ENCODE measurements at places on chromosomes 3 and 15.

GRCh38 chr3:140134231-140134965 lies 199.4 kb downstream of the CLSTN2 start:
- no peak for DNase-seq

- peak; percentile 22 for DNase-seq
Observed at GRCh38 chr3:148930752-148931151, 60.6 kb upstream of the GYG1 start.

- no peak for DNase-seq
Observed at GRCh38 chr3:123025642-123026521, 1.7 kb downstream of the SEMA5B start.

DNA sequence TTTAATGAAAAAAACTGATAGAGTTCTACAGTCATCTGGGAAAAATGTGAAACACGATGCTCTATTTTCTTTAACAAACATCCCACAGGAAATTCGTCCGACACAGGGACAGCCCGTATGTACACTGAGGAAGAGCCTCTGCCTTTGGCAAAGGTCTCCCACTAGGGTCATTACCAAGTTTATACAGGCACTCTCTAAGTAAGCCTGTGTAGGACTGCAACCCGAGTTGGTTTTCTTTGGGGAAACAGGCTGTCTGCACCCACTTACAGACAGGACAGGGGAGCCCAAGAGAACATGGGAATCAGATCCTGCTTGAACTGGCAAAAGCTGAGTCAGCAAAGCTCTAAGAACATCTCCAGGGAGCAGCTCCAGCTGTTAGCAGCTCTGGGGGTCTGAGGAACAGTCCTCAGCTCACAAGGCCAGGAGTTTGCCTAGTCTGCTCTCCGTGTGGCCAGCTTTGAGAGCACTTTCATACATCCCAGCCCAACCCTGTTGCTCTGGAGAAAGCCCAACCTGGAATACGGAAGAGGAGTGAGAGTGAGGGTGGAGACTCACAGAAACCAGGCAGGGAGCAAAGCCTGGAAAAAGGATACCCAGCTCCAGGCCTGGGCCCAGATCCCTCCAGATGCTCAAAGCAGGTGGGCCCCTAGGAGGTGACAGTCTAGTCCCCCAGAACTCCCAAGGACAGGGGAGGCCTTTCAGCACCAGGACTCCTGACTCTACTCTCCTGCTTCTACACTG lies 1.9 kb downstream of the TBC1D2B start:
- DNase-seq: no peak

DNA sequence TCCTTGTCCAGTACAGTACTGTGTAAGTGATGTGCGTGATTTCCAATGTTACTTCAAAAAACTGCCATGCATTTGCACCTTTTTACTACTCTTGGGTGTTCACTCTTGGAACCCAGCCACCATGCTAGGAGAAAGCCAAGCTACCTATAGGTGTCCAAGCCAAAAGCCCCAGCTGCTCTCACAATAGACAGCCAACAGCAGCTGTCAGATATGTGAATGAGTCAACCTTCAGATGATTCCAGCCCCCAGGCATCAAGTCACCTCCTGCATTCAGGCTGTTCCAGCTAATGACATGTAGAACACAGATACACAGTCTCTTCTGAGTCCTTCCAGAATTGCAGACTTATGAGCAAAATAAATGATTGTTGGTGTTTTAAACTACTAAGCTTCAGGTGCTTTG lies 417.7 kb upstream of the TGFBR2 start:
- no peak for DNase-seq

DNA sequence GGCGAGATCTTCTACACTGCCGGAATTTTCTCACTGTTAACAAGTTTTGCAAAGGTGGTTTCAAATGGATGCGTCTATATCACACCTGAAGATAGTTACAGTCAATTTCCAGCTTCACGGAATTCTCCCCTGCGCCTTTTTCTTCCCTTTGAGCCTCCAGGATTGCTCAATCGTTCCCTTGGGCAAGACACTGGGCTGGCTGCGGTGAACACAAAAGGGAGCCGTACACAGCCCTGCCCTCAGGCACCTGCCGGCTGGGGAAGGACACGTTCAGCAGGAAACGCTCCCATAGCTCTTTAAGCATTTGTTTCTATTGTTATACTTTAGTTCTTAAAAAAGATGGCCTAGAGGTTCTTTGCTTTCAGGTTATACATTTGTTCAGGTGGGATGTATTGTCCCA lies 85.7 kb downstream of the C3orf70 start:
- no peak for DNase-seq

DNA sequence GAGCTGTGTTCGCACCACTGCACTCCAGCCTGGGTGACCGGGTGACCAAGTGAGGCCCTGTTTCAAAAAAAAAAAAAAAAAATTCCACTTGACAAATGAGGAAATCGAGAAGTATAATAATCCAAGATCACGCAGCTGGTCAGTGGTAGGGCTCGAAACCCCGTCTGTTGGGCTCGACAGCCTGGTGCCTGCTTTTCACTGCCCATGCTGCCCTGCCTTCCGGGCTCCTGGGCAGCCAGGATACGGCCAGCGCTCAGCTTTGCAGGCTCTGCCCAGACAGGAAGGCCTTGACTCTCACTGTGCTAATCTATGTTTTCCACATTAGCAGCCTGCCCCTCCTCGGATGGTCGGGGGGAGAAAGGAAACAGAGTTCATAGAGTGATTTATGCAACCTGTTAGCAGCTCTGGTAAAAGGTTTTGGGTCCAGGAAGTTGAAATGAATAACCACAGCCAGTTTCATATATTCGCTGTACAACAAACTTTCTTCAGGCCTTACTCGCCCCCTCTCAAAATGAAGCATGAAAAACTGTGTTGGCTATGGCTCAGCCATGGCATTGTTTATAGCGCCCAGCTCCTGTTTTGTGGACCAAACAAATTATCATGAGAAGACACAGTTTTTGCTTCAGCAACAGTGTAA lies 108.8 kb downstream of the XXYLT1 start:
- no peak for DNase-seq

DNA sequence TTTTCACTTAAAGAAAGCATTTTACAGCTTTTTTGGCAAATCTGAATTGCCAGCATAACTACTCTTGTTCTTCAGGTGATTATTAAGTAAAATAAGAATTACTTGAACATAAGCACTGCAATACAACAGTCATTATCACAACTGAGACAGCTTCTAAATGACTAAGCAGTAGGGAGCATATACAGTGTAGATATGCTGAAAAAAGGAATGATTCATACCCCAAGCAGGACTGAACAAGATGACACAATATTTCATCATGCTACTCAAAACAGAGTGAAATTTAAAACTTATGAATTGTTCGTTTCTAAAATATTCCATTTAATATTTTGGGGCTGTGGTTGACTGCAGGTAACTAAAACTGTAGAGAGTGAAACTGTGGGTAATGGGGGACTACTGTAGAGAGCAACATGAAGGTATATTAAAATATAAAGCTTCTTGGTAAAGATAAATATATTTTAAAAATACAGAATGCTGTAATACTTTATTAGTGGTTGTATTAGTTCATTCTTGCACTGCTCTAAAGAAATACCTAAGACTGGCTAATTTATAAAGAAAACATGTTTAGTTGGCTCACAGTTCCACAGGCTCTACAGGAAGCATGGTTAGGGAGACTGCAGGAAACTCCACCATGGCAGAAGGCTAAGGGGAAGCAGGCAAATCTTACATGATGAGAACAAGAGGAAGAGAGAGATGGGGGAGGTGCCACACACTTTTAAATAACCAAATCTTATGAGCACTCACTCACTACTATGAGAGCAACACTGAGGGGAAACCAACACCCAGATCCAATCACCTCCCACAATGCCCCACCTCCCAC lies 84.8 kb downstream of the DCLK3 start:
- peak; percentile 51 for DNase-seq

GRCh38 chr3:16928386-16929132 lies 43.8 kb downstream of the PLCL2 start:
- DNase-seq: no peak

DNA sequence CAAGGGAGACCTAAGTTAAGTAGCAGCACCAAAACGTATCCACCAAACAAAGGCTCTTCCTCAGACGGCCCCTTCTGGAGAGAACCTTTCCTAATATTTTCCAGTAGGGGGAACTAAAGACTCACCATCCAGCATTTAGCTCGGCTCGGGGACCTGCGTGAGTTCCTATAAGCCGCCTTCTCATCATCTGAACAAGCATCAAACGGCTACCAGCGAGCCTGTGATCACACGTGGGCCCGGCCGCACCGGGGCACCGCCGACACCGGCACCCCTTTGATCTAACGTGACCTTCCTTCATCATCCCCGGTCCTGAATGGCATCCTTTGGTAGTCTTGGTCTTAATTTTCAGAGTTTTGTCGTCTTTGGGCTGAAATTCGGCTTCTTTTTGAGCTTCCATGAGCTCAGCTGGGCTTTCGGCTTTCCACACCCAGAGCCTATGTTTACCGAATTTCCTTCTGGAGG lies 1.4 kb upstream of the ROBO2 start:
- peak; percentile 75 for DNase-seq

DNA sequence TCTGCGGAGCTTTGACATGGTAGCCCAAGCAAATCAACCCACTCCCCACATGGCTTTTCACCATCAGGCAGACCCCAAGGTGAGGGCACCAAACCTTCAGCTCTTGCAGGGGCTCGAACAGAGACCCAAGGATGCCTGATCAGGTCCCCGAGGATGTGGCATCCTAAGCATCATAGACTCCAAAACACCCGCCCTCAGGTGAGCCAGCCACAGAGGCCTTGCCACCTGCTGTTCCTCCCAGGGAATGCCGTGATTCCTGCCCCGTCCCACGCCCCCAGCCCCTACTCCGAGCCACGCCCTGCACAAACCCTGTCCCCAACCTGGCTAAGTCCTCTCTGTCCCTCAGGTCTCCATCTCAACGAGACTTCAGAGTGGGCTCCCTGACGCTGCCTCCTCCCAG lies 34.7 kb upstream of the SLC41A3 start:
- no peak for DNase-seq

DNA sequence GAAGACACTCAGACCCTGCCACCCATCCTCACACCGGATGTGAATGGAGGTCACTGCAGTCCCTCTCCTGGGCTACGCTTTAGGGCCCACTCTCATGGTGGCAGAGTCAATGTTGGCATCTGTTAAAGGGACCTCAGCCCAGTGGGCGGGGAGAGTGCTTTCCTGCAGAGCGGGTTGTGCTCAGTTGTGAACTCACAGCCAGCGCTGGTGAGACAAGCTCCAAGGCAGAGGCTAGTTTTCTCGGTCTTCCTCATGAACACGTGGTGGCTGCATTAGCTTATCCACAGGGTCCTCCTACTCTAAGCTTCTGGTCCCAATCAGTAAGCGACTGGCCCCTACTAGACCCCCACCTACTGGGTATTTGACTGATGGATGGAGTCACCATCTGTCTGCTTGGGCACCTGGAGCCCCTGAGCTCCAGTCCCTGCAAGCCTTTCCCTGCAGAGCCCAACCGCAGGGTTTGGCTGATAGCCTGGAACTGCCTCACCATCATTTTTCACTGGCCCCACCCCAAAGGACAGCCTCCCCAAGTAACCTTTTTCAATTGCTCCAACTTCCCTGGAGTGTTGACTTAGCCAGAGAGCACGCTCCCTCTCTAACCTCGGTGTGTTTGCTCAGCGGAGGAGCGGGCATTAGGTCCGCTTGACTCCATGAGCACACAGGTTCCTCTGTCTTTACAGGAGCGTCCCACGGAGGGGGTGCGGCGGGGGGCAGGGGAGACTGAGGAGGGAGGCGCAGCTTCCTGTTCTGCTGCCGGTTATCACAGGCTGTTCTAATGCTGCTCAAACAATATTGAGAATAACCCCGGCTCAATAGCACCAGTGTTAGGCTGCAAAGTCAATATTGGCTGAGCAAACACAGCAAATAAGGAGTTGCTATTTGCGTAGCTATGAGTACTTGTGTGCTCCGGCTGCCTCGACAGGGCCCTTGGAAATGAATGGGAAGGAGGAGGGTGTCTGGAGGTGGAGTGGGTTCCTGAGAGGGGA lies 141.7 kb downstream of the RPLP1 start:
- DNase-seq: no peak

DNA sequence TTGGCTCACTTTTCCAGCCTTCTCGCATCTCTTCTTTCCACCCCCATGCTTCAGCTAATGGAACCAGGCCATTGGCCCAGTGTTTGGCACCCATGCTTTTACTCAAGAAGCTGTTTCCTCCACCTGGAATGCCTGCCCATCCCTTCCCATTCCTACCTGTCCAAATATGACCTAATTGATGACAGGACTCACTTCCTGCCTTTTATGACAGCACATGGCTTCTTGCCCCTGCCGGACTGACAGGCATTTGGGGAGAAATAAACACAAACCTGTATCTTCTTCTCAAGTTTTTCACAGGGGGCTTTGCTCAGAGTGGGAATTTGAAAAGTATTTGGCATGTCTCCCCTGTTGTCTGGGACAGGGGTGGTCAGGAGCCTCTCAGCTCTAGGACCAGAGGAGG lies 120.1 kb downstream of the ABHD5 start:
- DNase-seq: no peak

GRCh38 chr3:82509951-82510603 lies 748.6 kb upstream of the GBE1 start:
- no peak for DNase-seq

GRCh38 chr15:38994310-38994709 lies 429.7 kb upstream of the RASGRP1 start:
- DNase-seq: peak; percentile 11

GRCh38 chr3:14605067-14605466 lies 46.5 kb upstream of the CCDC174 start:
- peak; percentile 9 for DNase-seq

DNA sequence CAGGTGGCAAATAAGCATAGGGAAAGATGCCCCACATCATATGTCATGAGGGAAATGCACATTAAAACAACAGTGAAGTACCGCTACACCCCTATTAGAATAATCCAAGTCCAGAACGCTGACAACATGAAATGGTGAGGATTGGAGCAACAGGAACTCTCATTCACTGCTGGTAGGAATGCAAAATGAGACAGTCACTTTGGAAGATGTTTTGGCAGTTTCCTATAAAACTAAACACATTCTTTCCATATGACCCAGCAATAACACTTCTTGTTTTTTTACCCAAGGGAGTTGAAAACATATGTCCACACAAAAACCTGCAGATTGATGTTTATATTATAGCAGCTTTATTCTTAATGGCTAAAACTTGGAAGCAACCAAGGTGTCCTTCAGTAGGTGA lies 116.4 kb upstream of the TOPAZ1 start:
- no peak for DNase-seq

DNA sequence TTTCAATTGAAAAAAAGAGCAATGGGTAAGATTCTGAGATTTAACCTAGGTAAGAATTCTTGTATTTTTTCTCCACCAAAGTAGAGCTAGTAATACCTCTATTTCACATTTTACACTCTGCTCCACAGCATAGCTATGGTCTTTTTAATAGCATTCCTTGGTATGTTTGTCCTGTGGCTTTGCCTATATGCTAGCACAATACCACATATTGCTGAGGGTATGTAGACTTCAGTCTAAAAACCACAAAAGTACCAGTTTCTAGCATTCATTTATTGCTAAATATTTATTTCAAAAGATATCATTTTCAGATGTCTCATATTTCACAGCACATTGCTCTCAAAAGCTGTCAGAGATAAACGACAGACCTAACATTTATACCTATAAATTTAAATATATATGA lies 18.2 kb upstream of the EOGT start:
- no peak for DNase-seq

- no peak for DNase-seq
Observed at GRCh38 chr3:125245521-125245920, 33.0 kb upstream of the SLC12A8 start.
